Naive B cell (primary cell): ENCODE measurements at places on chromosomes 7 and 10. TPM values are rescaled to one million over a fixed set of nuclear protein-coding genes. Genes with fewer than 3 reads are reported as not detected.
A peak's percentile ranks its signal among the peaks of the same experiment; 100 is the strongest.

The NOS3 gene
- 2.4 TPM for polyA plus RNA-seq

DNA sequence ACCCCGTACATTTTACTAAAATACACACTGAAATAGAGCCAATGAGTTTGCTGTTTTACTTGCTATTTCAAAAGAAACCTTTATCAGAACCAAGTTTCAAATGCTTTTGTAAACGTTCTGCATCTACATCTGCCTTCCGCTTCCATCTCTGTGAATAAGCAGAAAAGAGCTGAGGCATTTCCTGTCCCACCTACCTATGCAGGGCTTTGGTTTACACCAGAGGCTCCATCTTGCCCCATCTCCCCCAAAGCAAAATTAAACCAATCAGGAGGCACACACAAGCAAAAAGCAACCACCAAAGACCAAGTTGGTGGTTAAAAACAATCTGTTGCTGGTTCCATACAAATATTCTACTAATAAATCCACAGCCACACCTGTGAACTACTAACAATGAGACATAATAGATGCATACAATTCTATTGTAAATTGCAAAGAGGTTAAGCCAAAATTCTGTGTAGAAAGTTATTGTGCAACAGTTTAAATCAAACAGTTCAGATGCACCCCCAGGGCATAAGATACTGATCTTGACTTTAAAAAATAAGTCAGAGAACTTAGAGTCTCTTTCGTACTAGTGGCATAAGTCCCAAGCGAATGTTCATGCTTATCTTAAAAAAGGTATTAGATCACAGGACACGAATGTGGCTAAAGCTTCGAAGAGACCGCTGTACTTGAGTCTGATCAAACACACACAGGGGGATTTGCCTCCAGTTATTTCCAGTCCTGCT, 83.9 kb downstream of the FGFR2 start:
- no peaks in the 10 kb centered on the region for H3K27me3 ChIP-seq
- no peak overlapping the region for H3K4me3 ChIP-seq
- H3K4me1 ChIP-seq, result no peaks in the 10 kb centered on the region
- H3K27ac ChIP-seq, result no peak overlapping the region
- no peak for DNase-seq

The RPS24 gene
- 993 TPM for polyA plus RNA-seq

The AKR1C8 gene
- not detected for polyA plus RNA-seq

DNA sequence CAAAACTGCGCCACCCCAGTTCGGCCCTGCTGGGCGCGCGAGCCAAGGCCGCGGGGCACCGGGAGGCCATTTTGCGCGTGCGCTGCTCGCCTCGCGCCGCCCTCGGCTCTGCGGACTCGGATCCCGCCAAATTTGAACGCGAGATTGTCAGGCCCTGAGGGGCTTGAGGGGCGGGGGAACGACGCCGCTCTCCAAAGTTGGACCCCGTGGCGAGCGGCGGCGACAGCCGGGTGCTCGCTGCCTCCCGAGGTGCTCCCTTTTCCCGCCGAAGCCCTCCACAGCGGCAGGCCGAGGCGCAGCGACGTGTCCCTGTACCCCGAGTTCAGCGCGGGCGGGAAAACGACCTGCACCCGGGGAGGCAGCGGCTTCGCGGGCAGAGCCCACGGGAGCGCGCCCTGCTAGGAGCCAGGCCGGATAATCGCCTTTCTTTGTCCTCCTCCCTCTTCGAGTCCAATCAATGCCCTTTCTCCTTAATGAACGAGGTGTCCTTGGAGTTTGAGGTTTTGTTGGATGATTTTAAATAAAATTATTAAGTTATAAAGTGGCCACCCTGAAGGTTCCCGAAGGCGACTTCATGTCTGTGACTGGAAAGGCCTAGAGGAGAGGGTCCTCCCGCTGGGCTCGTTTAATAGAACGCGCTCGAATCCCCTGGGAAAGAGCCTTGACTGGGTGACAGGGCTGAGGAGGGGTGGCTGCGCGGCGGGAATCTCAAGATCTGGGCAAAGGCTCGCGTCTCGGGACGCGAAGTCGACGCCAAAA, 10.7 kb upstream of the SPAG6 start:
- no peak for DNase-seq
- peak overlapping the region; percentile 95 for H3K27ac ChIP-seq
- H3K4me3 ChIP-seq, result peak overlapping the region; percentile 90
- H3K4me1 ChIP-seq, result peaks cover 22% of the 10 kb centered on the region

The C7orf33 gene
- polyA plus RNA-seq, result not detected

DNA sequence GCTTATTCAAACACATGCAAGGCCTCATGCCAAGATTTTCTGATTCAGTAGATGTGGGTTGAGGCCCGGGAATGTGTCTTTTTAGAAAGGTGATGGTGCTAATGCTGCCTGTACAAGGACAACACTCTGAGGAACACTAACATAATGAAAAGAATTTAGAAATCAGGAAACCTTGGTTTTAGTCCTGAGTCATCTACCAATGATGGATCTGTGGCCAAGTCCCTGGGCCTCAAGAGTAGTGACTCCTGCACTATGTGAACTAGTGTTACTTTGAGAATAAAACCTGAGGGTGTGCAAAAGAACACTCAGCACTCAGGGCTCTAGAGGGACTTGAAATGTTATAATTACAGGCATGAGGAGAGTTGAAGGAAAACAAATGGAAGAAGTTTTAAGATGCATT, 741.7 kb upstream of the GALNT17 start:
- H3K4me1 ChIP-seq, result peaks cover 2% of the 10 kb centered on the region
- H3K4me3 ChIP-seq, result no peak overlapping the region
- no peaks in the 10 kb centered on the region for H3K36me3 ChIP-seq
- DNase-seq, result no peak
- H3K27ac ChIP-seq, result no peak overlapping the region

The ZNF425 gene
- polyA plus RNA-seq, result 1.7 TPM

DNA sequence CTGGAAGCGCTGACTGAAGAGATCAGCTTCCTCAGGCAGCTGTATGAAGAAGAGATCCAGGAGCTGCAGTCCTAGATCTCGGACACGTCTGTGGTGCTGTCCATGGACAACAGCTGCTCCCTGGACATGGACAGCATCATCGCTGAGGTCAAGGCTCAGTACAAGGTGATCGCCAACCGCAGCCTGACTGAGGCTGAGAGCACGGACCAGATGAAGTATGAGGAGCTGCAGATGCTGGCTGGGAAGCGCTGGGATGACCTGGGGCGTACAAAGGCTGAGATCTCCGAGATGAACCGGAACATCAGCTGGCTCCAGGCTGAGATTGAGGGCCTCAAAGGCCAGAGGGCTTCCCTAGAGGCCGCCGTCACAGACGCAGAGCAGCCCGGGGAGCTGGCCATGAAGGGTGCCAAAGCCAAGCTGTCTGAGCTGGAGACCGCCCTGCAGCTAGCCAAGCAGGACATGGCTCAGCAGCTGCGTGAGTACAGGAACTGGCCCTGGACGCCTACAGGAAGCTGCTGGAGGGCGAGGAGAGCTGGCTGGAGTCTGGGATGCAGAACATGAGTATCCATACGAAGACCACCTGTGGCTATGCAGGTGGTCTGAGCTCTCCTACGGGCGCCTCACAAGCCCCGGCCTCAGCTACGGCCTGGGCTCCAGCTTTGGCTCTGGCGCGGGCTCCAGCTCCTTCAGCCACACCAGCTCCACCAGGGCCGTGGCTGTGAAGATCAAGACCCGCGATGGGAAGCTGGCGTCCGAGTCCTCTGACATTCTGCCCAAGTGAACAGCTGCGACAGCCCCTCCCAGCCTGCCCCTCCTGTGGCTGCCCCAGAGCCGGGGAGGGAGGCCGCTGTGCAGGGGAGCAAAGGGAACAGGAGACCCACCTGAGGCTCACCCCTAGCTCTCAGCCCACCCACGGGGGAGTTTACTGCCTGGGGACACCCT, 24.9 kb upstream of the AMPH start:
- no peak overlapping the region for H3K4me3 ChIP-seq
- H3K27ac ChIP-seq, result no peak overlapping the region
- no peaks in the 10 kb centered on the region for H3K4me1 ChIP-seq
- H3K36me3 ChIP-seq, result no peaks in the 10 kb centered on the region
- DNase-seq, result no peak

DNA sequence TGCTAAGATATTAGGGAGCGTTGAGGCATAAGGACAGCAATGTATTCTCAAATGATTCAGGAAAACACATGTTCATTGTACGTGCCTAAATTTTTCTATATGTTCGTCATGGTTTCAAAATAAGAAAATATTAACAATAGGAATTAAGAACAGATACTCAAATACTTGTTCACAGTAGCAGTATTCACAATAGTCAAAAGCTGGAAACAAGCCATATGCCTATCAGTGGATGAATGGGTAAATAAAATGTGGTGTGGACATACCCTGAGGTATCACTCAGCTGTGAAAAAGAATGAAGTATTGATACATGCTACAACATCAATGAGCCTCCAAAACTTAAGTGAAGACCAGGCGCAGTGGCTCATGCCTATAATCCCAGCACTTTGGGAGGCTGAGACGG, 84.7 kb upstream of the PTER start:
- no peaks in the 10 kb centered on the region for H3K36me3 ChIP-seq
- H3K4me3 ChIP-seq, result no peak overlapping the region
- no peak for DNase-seq
- H3K4me1 ChIP-seq, result no peaks in the 10 kb centered on the region

GRCh38 chr10:59234816-59235429, 58.5 kb downstream of the PHYHIPL start:
- no peak overlapping the region for H3K4me3 ChIP-seq
- H3K27me3 ChIP-seq, result no peaks in the 10 kb centered on the region
- H3K27ac ChIP-seq, result no peak overlapping the region
- no peaks in the 10 kb centered on the region for H3K4me1 ChIP-seq

DNA sequence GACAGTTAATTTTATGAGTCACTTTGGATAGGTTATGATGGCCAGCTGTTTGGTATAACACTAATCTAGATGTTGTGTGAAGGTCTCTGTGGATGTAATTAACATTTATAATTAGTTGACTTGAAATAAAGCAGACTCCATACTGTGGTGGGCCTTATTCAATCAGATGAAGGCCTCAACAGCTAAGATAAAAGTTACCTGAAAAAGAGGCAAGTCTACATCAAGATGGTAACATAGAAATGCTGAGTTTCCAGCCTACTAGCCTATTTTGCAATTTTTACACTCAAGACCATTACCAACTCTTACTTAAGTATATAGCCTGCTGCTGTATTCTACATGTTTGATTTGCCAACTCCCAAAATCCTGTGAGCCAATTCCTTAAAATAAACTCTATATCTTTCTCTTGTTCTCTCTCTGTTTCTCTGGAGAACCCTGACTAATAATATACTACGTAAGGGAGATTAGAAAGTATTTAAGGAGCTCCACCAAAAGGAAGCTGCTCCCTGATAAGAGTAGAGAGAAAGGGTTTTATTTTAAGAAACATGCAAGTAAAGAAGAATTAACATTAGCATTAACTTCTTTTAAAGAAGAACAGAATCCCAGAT, 42.7 kb downstream of the ZNF438 start:
- H3K4me1 ChIP-seq, result no peaks in the 10 kb centered on the region
- no peaks in the 10 kb centered on the region for H3K27me3 ChIP-seq
- peaks cover 1% of the 10 kb centered on the region for H3K36me3 ChIP-seq
- no peak overlapping the region for H3K27ac ChIP-seq

DNA sequence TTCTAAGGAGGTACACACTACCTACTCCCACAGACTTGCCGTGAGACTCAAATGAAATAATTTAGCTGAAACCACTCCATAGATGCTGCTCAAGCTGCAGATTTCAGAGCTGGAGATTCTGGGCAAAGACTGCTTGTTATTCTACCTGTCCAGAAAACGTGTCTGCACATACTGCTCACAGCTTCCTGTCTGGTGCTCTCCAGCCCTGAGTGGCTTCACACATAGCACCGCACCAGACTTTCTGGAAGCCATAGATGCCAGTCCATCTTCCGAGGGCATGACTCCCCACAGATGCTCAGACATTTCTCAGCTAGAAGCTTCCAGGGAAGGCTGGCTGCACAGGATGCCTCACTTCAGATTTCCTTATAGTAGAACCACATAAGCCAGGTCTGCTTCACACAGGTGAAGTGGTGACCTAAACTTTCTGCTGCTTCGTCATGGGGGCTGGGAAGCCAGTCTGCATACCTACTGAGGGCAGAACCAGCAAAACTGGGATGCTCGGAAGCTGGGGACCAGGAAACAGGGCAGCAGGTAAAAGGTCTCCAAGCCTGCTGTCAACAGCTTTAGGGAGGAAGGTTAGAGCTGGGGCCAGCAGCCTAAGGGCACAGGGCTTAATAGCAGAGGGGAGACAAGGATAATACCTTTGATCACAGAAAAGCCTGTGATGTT, 18.2 kb downstream of the CCDC6 start:
- no peaks in the 10 kb centered on the region for H3K36me3 ChIP-seq
- no peaks in the 10 kb centered on the region for H3K27me3 ChIP-seq
- DNase-seq, result no peak
- peak overlapping the region; percentile 63 for H3K4me3 ChIP-seq
- no peak overlapping the region for H3K27ac ChIP-seq

GRCh38 chr10:109824206-109824605, 99.1 kb downstream of the XPNPEP1 start:
- no peaks in the 10 kb centered on the region for H3K36me3 ChIP-seq
- H3K4me1 ChIP-seq, result no peaks in the 10 kb centered on the region

- no peaks in the 10 kb centered on the region for H3K27me3 ChIP-seq
- peaks cover 11% of the 10 kb centered on the region for H3K36me3 ChIP-seq
- no peak for DNase-seq
Measured at GRCh38 chr10:3772361-3773171, 12.4 kb downstream of the KLF6 start.

DNA sequence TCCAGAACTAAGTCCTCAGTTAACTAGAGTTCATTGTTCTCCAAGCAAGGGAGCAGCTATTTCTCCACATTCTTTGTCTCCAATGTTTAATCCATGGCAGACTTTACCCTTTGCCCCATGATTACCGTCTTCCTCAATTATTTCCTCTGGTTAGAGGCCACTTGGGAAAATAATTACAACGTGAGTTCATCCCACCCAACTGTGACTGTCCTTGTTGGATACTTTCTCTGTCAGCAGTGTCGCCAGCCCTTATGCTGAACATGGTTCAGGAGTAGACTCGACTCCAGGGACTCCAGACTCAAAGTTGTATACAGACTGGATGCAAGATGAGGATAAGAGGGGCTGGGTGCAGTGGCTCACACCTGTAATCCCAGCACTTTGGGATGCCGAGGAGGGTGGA, 17.1 kb upstream of the SEPHS1 start:
- no peaks in the 10 kb centered on the region for H3K36me3 ChIP-seq
- H3K4me3 ChIP-seq, result no peak overlapping the region
- H3K4me1 ChIP-seq, result no peaks in the 10 kb centered on the region
- no peak for DNase-seq
- H3K27ac ChIP-seq, result no peak overlapping the region
